Smooth muscle cell of the umbilical artery (primary cell): ENCODE measurements at places on chromosomes 7 and 10. TPM values are rescaled to one million over a fixed set of nuclear protein-coding genes. Genes with fewer than 3 reads are reported as not detected.

SCD gene
- total RNA-seq = 366 and 582 TPM in 2 replicates

PRKAG2 gene
- total RNA-seq = 9.5 and 16.5 TPM in 2 replicates

IKZF1 gene
- total RNA-seq = not detected in 2 replicates

CLEC2L gene
- not detected in 2 replicates for total RNA-seq

PWWP2B gene
- 12.2 and 13.2 TPM in 2 replicates for total RNA-seq

CPXM2 gene
- 3.6 and 6.8 TPM in 2 replicates for total RNA-seq

ZC3HAV1L gene
- 17.5 and 20.2 TPM in 2 replicates for total RNA-seq

FEZF1 gene
- total RNA-seq = not detected in 2 replicates

VSTM2A gene
- total RNA-seq = not detected in 2 replicates

EFCAB10 gene
- total RNA-seq = 0.32 TPM in 1 of 2 replicates, not detected in the other

NAT16 gene
- not detected in 2 replicates for total RNA-seq

LYZL2 gene
- not detected in 2 replicates for total RNA-seq

GFRA1 gene
- 0.30 and 0.46 TPM in 2 replicates for total RNA-seq

LRGUK gene
- under 0.01 and 0.09 TPM in 2 replicates for total RNA-seq

LOXL4 gene
- total RNA-seq = 113 and 240 TPM in 2 replicates

PTPRZ1 gene
- total RNA-seq = 0.65 TPM in 1 of 2 replicates, not detected in the other

VGF gene
- total RNA-seq = 3.0 and 20.7 TPM in 2 replicates
